ENCODE measurements at places on chromosomes 4 and X. TPM values are rescaled to one million over a fixed set of nuclear protein-coding genes. Genes with fewer than 3 reads are reported as not detected.

Gene SSX2
- total RNA-seq = not detected

GRCh38 chr4:108155373-108155772, 13.4 kb downstream of the LEF1 start:
- no peak for DNase-seq

Gene MGAT4D
- not detected for total RNA-seq

GRCh38 chrX:69503228-69503781, 821 bp upstream of the NALF2 start:
- DNase-seq = no peak

Gene ARX
- not detected for total RNA-seq

Gene SLC2A9
- 16.1 TPM for total RNA-seq
